NCI-H187 treated with DMSO at 0.1 percent for 48 hours (cell line): ENCODE measurements at places on chromosomes 4 and X.

- no peak for DNase-seq
Measured at GRCh38 chr4:55795341-55795740, 24.2 kb upstream of the EXOC1L start.

DNA sequence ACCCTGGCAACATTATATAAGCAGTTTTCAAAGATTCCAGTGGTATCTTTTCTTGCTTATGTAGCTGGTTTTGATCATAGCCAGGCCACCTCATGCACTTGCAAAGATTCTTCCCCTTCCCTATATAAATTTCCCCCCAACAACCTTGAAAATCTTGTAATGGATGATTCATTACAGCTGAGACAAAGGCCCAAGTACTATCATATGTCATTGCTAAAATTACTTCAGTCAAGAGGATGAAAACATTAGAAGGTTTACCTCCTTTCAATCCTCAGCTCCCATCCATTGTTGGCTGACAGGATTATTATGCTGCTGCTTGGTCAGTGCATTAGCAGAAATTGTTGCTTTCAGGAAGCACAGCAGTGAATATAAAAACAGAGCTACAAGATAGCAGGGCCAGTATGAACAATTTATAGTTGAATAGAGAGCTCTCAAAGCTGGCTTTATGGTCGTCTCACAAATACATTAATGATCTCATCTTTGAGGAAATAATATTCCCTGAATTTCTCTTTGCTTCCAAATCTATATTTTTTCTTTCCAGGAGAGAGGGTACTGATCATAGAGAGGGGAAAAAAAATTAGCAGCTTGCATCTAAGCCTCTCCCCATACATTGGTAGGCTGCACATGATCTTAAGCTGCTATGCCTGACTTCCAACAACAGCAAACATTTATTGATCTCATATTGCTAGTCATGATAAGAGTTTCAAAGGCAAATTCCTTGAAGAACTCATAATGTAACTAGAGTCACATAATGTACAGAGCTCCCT, 7.7 kb upstream of the ARHGEF38 start:
- no peak for DNase-seq

- DNase-seq, result no peak
Measured at GRCh38 chr4:26434030-26434639, 56.1 kb downstream of the CCKAR start.

DNA sequence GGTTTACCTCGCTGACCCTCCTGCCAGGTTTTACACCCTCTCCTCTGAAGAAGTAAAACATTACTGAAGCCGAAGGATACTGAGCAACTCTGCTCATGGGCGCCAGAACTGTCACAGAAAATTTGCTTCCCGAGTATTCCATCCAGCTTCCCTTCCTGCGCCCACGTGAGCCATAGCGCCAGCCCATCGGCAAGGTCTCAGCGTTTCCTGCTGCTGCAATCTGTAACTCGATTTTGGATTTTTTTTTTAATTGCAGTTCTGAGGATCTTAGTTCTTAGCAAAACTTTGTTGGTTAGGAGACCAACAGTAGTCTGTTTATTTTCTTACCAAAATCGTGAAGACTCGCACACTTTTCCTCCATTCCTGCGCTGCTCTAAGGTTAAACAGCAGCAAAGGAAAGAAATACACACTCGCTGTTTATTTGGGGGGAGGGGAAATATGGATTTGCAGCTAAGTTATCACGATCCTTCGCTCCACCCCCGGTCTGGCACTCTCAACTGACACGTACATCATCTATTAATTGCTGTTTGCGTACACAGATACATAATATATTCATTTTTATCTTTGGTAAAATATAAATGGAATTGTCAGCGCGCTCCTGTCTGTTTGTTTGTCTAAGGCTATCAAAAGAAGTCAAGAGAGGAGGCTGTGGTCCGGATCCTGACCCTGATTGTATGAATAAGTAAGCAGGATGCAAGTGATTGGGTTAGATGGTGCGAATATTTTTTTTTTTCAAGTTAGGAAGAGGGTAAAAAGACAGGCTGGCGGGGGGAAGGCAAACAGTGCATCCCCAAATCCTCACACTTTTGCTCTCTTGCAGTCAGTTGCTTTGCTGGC, at the start of gene TLL1:
TSS of gene TLL1 (plus strand) at position 777 of the 837 bp plus-strand sequence. CDS start 668 bp downstream, outside the sequence.
- DNase-seq, result no peak

- no peak for DNase-seq
Measured at GRCh38 chr4:184805462-184806228, 20.1 kb downstream of the ACSL1 start.

- DNase-seq, result no peak
Measured at GRCh38 chr4:182804131-182804530, 113.1 kb downstream of the DCTD start.

- no peak for DNase-seq
Measured at GRCh38 chr4:1763550-1764080, 29.5 kb upstream of the FGFR3 start.

GRCh38 chrX:120512627-120513026, 43.5 kb upstream of the LAMP2 start:
- DNase-seq, result no peak

DNA sequence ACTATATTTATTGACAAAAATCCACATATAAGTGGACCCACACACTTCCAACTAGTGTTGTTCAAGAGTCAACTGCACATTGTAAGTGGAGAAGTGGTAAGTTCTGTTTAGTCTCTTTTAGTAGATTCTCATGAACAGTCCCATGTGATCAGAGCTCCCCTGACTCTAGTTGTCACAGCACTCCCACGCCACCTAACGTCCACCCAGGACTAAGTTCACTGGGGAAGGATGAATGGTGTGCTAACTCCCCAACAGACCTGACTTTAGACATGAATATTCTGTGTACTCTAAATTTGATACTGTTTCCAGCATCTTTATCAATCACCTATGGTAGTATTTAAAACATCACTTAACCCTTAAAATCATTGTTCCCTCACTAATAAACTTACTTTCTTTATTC, 59.8 kb downstream of the PACRGL start:
- no peak for DNase-seq
